Occipital lobe (tissue), 3 donors: ENCODE measurements at places on chromosomes 5 and 9.

GRCh38 chr5:94749042-94749441 is 130.6 kb downstream of the SLF1 start:
- DNase-seq: no peak

DNA sequence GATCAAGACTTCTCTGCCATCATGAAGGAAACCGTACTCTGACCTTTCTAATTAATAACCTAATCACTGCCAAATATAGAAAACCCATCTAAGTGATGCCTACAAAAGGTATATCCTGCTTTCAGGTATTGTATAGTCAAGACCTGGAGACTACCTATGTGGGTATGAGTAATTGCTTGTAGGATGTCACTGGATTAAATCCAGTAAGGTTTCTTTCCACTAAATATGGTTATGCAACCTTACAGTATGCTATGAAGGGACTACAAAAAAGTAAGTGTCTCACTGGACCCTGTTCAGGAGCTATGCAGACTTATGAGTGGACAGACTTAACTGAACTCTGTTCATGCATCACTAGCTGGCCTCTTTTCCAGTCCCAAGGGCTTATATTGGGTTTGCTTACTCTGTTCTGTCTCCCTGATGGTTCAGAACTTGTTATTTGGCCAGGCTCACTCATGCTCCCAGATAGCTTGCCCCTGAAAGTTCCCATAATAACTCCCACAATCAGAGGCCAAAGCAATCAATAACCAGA is 51.1 kb downstream of the PDE6A start:
- no peak for DNase-seq

DNA sequence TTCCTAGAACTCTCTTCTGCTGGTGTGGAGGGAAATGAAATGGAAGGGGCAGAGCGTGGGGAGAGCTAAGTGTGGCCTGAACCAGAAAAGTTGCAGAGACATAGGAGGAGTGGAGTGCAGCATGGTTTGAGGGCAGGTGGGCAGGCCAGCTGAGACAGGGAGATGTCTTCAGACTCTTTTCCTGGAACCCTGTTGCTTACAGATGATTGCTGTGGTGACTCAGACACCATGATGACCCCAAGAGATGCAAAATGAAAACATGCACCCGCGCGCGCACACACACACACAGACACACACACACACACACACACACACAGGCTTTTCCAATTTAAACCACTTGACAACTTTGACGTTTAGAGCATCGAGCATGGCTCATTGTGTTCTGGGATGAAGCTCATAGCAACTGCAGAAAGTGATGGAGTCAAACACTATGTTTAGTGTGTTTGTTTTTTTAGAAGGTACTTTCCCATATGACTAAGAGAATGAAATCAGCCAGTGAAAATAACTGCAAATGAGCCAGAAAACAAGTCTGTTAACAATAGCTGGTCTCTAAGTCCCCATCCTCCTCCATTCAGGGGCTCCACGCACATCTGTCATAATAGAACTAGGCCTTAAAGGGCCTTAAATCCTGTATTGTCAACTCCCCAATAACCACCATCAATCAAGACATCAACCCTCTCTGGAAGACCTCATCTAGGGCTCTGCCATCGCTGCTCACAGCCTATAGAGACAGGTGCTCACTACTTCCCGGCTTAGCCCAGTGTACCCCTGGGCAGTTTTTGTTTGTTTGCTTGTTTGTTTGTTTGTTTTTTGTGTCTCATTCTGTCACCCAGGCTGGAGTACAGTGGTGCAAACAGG is 9.6 kb downstream of the TMOD1 start:
- DNase-seq: no peak

GRCh38 chr9:34143116-34143515 is 16.6 kb upstream of the DCAF12 start:
- DNase-seq: no peak
